Daoy (cell line): ENCODE measurements at places on chromosomes 7 and 10.

DNA sequence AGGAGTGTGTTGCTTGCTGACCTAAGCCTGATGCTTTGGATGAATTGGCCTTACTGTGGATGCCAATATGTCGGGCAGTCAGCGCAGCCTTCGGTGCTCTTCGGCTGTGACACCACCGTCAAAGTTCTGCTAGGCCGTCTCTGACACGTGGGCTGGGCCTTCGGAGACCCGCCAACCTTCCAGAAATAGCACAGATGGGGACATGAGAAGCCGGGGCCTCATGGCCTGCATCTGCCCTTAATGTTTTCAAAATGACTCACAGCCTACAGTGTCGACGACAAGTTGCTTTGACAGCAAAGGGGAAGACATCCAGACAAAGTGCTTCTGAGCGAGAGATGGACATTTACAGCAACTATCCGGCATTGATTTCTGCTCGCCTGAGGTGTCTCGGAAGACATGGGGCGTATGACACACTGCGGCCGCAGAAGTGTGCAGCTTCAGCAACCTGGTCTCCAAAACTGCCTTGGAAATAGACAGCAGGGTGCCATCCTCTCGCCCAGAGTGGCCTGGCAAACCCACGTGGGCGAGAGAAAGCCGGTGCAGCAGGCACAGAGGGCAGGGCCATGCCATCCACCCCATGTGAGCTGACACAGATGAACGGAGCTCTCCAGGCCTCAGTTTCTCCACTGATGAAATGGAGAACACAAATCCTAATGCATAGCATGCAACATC is 94.0 kb upstream of the PPP2R2D start:
- DNase-seq, result no peak

DNA sequence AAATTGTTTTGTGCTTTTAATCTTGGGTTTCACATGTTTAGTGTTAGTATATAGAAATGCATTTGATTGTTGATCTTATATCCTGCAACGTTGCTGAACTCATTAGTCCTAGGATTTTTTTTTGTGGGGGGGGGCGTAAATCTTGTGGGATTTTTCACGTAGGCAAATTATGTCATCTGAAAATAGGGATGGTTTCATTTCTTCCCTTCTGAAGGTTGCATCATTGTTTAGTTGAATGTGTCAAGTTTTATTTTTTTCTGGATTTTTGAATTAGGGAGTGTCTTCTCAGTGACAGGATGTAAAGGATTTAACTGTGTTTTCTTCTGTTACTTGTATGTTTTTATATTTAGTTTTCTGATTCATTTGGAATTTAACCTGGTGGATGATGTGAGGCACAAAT is 26.7 kb downstream of the MKLN1 start:
- DNase-seq, result no peak

DNA sequence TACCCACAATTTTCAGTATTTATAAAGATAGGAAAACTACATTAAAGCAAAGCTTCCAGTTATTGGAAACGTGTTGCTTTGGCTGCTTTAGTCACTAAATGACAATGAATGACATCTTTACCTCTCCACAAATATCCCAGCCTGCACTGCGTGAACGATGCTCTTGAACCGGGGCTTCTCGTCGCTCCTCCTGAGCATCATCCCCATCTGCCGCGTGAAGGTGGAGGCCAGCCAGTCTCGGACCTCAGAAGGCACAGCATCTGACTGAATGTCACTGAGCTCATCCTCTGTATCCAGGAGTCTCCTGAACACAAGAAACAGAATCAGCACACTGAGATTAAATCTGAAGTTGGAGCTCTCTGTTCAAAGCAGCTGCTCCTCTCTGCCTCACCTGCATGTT is 191.3 kb downstream of the PDE1C start:
- DNase-seq, result no peak

DNA sequence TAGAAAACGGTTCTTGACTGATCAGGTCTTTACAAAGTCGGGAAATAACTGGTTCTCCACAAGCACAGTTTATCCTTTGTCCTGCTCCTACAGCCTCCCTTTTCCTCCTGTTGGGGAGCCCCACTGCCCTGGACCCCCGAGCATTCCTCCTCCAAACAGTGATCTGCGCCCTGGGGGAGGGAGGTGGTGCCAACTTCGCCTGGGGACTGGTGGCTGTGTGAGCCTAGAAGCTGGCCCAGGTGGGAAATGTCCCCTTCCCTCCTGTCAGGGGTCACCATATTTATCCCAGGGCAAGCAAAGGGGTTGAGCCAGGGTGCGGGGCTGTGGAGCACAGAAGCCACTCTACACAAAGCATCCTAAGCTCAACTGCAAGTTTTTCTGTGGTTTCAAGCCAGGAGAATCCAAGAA is 5.2 kb downstream of the HMX3 start:
- no peak for DNase-seq

DNA sequence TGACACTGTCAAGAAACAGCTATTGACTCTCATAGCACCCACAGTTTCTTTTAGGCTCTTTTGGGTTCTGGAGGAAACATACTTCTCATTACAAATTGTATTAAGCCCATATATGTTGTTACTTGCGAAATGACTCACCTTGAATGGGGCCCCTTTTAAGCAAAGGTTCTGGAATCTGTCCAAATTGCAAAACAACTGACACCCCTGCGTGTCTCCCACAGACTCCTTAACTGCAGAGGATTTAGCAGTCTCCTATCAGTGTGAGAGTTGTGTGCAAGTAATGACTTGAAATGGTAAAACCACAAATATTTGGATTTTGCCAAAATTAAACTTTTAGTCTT is 192.3 kb downstream of the DNAJC1 start:
- no peak for DNase-seq

- DNase-seq, result no peak
Observed at GRCh38 chr10:94200146-94200837, 162.4 kb downstream of the NOC3L start.

DNA sequence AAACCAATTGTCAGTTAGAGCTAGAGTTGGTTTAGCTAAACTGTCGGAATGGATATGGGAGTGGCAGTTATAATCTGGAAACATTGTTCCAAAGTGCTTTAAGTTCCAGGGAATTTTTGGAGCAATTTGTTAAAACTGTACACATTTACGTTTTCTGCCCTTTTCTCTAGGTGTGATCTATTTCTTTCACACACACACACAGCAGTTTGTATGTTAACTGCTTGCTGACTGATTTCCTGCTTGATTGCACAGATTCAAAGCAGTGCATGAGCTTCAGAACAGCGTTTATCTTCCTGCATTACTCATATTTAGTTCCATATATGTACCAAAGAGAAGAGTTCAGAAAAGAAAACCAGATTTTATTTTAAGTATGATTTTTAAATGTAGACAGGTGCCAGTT is 57.9 kb downstream of the MGMT start:
- no peak for DNase-seq

- DNase-seq, result no peak
Observed at GRCh38 chr10:16529853-16530252, 8.2 kb upstream of the C1QL3 start.

DNA sequence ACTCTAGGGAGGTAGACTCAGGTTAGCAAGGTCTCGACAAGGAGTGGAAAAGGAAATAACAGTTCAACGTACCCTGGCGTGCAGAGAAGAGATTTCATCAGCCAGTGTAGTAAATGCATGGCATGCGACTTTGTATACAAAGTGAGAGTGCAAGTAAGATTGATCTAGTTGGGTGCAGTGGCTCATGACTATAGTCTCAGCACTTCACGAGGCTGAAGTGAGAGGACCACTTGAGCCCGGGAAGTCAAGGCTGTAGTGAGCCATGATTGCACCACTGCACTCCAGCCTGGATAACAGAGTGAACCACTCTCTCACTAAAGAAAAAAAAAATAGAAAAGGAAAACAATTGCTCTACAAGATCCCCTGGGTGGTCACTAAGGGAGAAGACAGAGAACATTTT is 528.6 kb downstream of the SORCS1 start:
- DNase-seq, result no peak
